ENCODE measurements at places on chromosomes 6 and 20.

DNA sequence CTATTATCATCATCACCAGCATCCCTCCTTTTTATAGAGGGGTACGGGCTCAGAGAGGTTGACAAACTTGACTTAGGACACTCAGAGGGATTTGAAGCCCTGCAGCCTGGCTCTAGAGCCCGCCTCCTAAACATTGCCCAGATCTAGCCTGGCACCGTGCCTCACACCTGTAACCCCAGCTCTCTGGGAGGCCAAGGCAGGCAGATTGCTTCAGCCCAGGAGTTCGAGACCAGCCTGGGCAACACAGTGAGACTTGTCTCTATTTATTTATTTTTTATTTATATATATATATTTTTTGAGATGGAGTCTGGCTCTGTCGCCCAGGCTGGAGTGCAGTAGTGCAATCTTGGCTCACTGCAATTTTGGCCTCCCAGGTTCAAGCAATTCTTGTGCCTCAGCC, 6.3 kb upstream of the CSE1L start:
- DNase-seq, result no peak

DNA sequence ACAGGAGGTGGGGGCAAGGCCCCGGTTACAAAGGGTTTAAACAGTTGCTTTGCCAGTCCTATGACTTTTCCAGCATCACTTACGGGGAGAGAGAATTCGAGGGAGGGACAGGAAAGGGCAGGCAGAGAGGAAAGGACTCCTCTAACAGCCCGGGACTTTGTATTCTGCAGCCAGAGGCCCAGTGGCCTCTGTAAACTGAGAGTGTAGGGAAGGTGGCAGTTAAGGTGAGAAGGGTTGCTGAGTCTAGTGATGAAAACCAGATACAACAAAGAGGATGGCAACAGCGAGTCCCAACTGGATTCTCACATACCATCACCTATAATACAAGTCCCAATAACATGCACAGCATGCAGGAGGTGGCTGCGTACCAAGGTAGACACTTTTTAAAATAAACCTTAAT, 13.5 kb downstream of the PLAGL2 start:
- no peak for DNase-seq

GRCh38 chr6:117536317-117536716, 53.8 kb downstream of the DCBLD1 start:
- no peak for DNase-seq

- no peak for DNase-seq
These were observed 56.3 kb downstream of the HLA-DPB1 start for GRCh38 chr6:33132081-33132524.

GRCh38 chr6:155335265-155335664, 21.0 kb upstream of the TFB1M start:
- no peak for DNase-seq

- DNase-seq, result no peak
These were observed 14.1 kb downstream of the ANKRD60 start for GRCh38 chr20:58214310-58214709.

DNA sequence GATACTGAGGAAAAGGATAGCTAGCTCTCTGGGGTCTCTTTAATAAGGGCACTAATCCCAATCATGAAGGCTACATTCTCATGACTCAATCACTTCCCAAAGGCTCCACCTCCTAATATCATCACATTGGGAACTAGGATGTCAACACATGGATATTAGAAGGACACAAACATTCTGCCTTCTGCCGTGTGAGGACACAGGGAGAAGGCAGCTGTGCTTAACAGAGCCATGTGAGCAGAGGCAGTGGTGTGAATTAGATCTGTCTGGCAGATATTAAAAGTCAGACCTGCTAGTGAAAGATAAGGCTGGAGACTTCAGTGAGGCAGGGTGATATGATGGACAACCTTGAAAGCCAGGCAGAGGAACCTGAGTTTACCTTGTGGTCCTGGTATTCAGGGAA, 341.9 kb downstream of the ARHGAP18 start:
- no peak for DNase-seq

DNA sequence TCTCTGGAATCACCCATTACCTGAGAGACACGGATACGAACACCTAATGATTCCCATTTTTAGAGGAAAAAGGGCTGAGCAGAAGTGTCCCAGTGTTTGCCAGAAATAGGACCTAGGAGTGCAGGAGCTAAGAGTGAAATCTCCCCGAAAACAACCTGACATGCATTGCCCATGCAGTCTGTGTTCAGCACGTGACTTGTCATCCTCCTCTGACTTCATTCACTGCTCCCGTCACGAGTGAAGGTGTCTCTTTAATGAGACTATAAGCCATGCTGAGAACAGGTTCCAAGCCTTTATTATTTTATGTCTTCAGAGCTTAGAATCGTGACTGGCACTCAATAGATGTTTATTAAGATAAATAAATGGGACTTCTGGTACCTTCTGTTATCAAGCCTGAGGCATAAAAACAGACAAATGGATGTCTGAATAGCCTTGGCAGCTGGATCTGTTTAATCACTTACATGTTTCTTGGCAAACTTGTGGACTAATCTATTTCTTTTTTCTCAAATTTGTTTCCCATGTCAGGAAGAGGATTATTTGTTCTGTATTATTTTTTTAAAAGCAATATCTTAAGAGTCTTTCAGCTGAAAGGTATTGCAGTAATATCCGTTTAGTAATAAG, 3.7 kb upstream of the MLIP start:
- no peak for DNase-seq

DNA sequence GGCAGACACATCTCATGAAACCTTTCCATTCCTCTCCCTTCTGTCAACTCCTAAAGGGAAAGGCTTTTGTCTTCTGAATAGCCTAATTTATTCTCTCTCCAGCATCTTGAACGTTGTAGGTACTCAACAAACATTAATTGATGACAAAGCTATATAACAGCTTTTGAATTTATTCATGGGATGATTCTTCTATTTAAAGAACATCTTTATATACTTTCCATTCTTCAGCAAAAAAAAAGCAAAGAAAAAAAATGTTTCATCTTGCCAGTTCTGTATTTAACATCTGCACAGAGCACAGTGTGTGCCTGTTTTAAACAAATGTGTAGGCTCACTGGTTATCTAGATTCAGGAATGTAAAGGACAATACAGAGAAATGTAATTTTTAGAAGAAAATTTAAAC, 648.7 kb downstream of the KIF16B start:
- DNase-seq, result no peak

Data from neural crest cell (in vitro differentiated cells).